ENCODE measurements at places on chromosomes 4 and X.
A peak's percentile ranks its signal among the peaks of the same experiment; 100 is the strongest.

- no peak for DNase-seq
Measured at GRCh38 chr4:40350627-40351227, 15.6 kb downstream of the CHRNA9 start.

GRCh38 chrX:153761863-153762262 lies 2.2 kb upstream of the PLXNB3 start:
- no peak for DNase-seq

- DNase-seq = no peak
Measured at GRCh38 chrX:110081740-110082139, 78.8 kb downstream of the TMEM164 start.

DNA sequence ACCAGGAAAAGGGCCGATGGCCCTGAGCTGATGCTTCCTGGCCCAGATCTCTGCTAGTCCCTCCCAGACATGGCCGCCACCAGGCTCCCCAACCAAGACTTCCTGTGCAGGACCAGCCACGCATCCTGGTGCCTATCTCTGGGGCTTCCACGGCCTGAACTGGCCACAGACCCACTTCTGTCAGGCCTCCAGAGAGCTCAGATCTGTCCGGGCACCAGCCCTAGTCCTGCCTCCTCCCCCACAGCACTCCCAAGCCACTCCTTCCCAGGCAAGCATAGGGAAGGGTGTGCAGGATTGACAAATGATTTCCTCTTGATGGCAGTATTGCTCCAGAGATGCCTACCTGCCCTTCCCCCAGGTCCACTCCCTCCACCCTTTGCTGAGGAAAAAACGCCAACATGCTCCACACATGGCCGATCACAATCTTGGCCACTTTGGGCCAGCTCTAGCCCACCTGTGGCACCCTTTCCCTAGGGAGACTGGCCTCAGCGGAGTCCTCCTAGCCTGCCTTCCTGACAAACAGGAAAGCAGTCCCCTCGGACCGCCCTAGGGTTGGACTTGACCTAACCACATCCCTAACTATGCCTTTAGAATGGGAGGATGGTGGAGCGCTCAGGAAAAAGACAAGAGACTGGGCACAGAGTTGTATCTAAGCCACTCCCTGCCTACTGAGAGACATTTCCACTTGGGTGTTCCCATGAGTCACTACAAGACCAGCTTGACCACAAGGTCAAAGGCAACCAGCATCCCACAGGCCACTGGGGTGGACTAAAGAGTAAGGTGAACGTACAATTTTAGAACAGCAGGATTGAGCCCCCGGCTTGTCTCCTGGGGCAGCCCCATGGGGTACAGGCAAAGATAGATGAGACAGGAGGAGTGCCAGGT lies 277.5 kb upstream of the AGTR2 start:
- DNase-seq = peak; percentile 59

GRCh38 chr4:1927675-1928074 lies 56.5 kb downstream of the NSD2 start:
- peak; percentile 29 for DNase-seq

DNA sequence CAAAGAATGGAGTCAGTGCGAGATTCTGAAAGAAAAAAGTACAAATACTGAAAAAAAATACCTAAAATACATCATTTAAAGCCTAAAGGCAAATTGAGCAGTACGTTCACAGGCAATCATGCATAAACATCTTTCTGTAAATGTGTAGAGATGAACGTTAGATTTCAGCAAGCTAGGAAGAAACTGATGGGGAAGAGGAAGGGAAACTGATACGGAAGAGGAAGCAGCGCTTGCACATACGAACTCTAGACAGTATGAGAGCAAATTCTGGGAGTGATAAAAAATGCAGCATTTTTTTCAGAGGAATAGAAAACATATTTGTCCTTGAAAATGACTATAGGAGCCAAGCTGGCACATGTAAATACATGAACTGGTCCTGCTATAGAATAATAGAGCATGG lies 9.4 kb downstream of the ANKRD50 start:
- DNase-seq = no peak

- no peak for DNase-seq
Measured at GRCh38 chr4:40648131-40648530, 18.5 kb upstream of the RBM47 start.

- no peak for DNase-seq
Measured at GRCh38 chr4:15139599-15139998, 137.3 kb downstream of the CPEB2 start.

- DNase-seq = no peak
Measured at GRCh38 chrX:65866773-65867172, 173.1 kb downstream of the VSIG4 start.

DNA sequence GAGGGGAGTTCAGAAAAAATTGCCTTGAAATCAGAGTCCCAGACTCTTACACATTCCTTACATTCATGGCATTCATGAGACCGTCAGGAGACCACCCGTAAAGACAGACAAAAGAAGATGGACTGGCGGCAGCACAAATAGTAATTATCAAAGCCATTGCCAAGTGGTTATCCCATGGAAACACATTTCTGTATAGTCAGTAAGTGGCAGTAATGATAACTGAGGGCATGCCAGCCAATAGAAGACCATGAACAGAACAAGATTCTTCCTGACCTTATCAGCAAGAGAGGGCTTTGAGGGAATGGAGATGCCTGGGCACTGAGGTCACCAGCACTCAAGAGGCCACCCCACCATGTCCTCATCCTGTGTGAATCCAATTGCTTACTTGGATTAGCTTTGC lies 121.7 kb upstream of the HCCS start:
- no peak for DNase-seq

- no peak for DNase-seq
Measured at GRCh38 chr4:877502-877901, 51.6 kb upstream of the CPLX1 start.

- DNase-seq = no peak
Measured at GRCh38 chr4:25878676-25879075, 15.9 kb upstream of the SEL1L3 start.

- DNase-seq = no peak
Measured at GRCh38 chr4:78945651-78946179, 6.5 kb upstream of the PAQR3 start.

DNA sequence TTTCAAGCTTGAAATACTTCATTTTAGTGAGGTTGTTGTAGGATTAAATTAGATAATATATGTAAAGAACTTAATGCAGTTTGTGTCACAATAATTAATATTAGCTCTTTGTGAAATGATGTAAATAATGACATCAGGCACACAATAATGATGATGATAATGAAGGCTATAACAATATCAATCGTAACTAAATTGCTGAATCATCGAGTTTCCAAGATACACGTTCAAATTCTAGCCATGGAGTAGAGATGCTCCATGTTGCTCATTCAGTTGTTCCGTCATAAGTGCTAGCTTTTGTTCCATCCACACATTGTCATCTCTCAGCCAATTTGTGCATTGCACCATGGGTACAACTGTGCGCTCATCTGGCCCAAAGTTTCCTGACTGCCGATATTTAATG lies 83.1 kb downstream of the CPXCR1 start:
- DNase-seq = no peak

DNA sequence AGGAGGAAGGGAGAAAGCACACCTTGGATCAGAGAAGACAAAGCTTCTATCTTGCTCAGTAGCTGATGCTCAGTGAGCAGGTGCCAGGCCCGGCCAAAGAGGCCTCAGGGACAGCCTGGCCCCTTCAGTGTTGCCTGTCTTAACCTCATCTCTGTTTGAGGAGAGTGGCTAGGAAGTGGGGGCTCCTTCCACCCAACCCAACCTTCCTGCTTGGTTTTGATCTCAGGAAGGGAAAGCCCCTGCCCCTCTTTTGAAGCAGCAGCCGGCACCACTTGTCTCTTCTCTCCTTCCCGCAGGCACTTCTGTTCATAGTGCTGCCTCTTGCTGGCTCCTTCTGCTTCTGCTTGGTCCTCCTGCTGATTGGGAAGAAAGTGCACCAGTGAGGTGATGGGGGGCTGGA lies 2.4 kb upstream of the AFF2 start:
- no peak for DNase-seq

DNA sequence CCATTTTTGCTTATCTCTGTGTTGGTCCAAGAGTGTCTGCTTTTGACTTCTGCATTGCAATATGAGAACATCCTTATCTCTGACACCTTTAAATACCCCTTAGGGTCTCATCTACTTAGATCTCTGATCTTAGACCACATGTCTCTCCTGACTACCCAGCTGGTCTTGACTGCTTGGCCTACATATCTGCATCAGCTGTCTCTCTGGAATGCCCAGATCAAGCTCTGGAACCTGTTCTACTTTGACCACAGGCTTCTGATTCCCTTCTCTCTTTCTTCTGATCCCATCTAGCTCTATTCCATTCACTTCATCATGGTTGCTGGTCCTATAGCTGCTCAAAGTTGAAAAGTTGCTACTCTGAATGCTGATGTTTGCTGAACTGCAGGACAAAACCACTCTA lies 301.2 kb downstream of the MAPK10 start:
- DNase-seq = no peak

- peak; percentile 28 for DNase-seq
Measured at GRCh38 chrX:30643313-30643821, 9.9 kb upstream of the GK start.

DNA sequence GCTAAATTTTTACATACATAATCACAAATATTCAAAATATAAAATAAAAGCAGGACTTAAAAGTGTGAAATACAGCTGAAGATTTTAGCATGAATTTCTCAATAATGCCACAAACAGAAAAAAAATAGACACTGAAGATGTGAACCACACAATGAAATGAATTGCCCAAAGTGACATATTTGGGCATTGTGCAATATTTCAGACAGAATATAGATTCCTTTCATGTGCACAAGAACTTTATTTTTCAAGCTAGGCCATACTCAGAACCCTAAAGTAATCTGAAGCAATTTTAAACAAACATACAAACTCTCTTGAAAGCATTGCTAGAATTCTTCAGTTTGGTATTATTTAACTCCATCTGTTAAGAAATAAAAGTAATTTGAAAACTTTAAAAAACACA lies 764.1 kb downstream of the STIM2 start:
- DNase-seq = no peak

GRCh38 chrX:73068467-73069364 lies 10.6 kb downstream of the PABPC1L2A start:
- DNase-seq = no peak

Data from AG08396 (cell line).